ENCODE measurements at places on chromosomes 1 and 21.

GRCh38 chr1:239912471-239912870 is 179.2 kb upstream of the FMN2 start:
- H3K27ac ChIP-seq: no peak overlapping the region
- H3K27me3 ChIP-seq: no peaks in the 10 kb centered on the region
- H3K4me3 ChIP-seq: no peak overlapping the region
- no peaks in the 10 kb centered on the region for H3K36me3 ChIP-seq
- no peaks in the 10 kb centered on the region for H3K4me1 ChIP-seq

DNA sequence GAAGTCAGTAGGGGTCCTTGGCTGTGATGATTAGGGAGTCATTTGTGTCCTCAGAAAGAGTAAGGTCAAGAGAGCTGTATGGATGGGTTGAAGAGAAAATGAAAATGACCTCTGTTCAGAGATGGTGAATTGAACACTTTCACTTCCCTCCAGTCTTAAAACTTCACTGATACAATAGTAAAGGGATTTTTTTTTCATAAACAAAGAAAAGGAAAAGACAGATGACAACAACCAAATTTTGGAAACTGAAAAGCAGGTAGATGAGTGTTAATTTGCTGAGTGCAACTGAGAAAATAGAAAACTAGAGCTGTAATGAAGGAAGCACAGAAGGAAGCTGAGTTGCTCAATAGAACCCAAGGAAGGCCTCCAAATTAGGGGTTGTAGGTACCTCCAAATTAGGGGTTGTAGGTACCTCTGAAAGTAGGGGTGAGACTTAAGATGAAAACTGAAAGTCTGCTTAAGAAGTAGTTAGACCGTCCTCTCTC is 14.8 kb upstream of the S1PR1 start:
- H3K27me3 ChIP-seq: no peaks in the 10 kb centered on the region
- no peak overlapping the region for H3K27ac ChIP-seq
- no peaks in the 10 kb centered on the region for H3K36me3 ChIP-seq
- no peak overlapping the region for H3K4me3 ChIP-seq
- H3K4me1 ChIP-seq: no peaks in the 10 kb centered on the region

GRCh38 chr1:219587401-219587800 is 25.5 kb downstream of the ZC3H11B start:
- H3K36me3 ChIP-seq: no peaks in the 10 kb centered on the region
- H3K27ac ChIP-seq: no peak overlapping the region
- H3K4me1 ChIP-seq: no peaks in the 10 kb centered on the region
- DNase-seq: no peak

GRCh38 chr1:1894354-1895059 is 3.6 kb upstream of the GNB1 start:
- H3K36me3 ChIP-seq: no peaks in the 10 kb centered on the region
- peaks cover 50% of the 10 kb centered on the region for H3K4me1 ChIP-seq
- H3K27ac ChIP-seq: peak overlapping the region; percentile 6

DNA sequence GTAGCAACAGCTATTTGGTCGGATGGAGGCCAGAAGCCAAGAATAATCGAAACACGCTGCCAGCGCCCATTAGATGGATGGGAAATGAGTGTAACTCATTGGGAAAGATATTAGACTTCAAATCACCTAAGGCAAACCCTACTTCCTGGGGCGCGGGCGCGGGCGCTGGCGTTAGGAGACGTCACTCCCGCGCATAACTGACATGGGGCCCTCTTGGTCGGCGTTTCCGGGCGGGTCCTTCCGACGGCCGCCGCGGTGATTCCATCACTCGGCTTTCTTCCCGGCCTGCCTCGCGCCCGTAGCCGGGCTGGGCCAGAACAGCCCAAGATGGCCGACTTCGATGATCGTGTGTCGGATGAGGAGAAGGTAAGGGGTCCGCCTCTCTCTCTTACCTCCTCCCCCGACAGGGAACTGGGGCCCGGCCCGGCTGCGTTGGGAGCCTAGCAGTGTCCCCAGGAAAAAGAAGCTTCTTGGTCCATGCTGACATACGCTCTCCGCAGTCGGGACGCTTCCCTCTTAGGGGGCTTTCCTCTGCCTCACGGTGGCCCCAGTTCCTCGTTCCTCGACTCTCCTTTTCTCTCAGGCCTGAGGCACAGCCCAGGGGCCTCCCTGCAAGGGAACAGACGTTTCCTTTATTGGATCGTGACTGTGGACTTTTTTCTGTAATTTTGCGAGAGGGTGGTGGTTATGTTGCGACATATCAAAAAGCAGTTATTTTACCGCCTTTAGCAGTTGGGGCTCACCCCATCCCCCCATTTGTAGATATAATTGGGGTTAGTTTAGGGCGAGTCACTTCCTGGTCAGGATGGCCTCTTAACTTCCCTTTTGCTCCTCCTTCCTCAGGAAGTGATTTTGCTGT is at the start of gene CAPZA1:
Gene CAPZA1, plus strand, starts transcription at position 315 of the 859 bp plus-strand sequence. Its CDS starts 13 bp downstream, at position 328.
- peaks cover 9% of the 10 kb centered on the region for H3K4me1 ChIP-seq
- DNase-seq: peak; percentile 79
- no peaks in the 10 kb centered on the region for H3K27me3 ChIP-seq
- H3K36me3 ChIP-seq: no peaks in the 10 kb centered on the region

- H3K4me1 ChIP-seq: peaks cover 14% of the 10 kb centered on the region
- H3K36me3 ChIP-seq: no peaks in the 10 kb centered on the region
- no peak overlapping the region for H3K4me3 ChIP-seq
- DNase-seq: no peak
- H3K27me3 ChIP-seq: no peaks in the 10 kb centered on the region
Measured at GRCh38 chr1:222821239-222821638, 6.4 kb downstream of the DISP1 start.

DNA sequence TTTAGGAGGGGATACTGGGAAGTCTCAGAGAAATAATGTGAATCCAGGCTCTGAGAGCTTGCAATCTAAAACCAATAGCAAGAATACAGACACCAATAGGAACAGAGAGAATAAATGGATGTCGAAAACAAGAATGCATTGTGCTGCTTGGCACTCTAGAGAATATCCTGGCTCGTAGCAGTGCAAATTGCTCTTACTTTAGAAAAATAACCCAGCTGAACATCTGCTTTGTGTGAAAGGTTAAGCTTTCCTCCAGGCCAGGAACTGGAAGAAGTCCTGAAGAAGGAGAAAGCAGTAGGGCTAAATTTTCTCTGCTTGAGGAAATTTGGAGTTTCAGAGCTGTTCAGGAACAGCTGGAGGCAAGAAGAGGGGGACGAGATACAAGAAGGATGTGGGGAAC is 382.3 kb downstream of the HHIPL2 start:
- no peaks in the 10 kb centered on the region for H3K36me3 ChIP-seq
- no peak overlapping the region for H3K4me3 ChIP-seq
- H3K27ac ChIP-seq: no peak overlapping the region
- no peak for DNase-seq
- no peaks in the 10 kb centered on the region for H3K27me3 ChIP-seq

GRCh38 chr1:156555715-156556114 is 16.6 kb downstream of the IQGAP3 start:
- no peaks in the 10 kb centered on the region for H3K4me1 ChIP-seq
- H3K27ac ChIP-seq: no peak overlapping the region
- H3K27me3 ChIP-seq: no peaks in the 10 kb centered on the region
- DNase-seq: no peak
- H3K4me3 ChIP-seq: no peak overlapping the region

GRCh38 chr1:220783453-220783852 is 3.3 kb upstream of the MTARC1 start:
- H3K36me3 ChIP-seq: no peaks in the 10 kb centered on the region
- no peak for DNase-seq
- no peak overlapping the region for H3K27ac ChIP-seq
- no peak overlapping the region for H3K4me3 ChIP-seq
- peaks cover 9% of the 10 kb centered on the region for H3K4me1 ChIP-seq

GRCh38 chr1:37978541-37978940 is 11.3 kb downstream of the SF3A3 start:
- H3K27ac ChIP-seq: no peak overlapping the region
- no peak overlapping the region for H3K4me3 ChIP-seq
- no peak for DNase-seq

- no peak overlapping the region for H3K27ac ChIP-seq
- H3K4me3 ChIP-seq: no peak overlapping the region
- H3K4me1 ChIP-seq: no peaks in the 10 kb centered on the region
- no peaks in the 10 kb centered on the region for H3K27me3 ChIP-seq
- no peaks in the 10 kb centered on the region for H3K36me3 ChIP-seq
Measured at GRCh38 chr1:199182186-199182843, 543.5 kb downstream of the PTPRC start.

- no peak overlapping the region for H3K4me3 ChIP-seq
- no peaks in the 10 kb centered on the region for H3K36me3 ChIP-seq
- no peak overlapping the region for H3K27ac ChIP-seq
Measured at GRCh38 chr1:46903481-46903880, 37.8 kb downstream of the CYP4A11 start.

DNA sequence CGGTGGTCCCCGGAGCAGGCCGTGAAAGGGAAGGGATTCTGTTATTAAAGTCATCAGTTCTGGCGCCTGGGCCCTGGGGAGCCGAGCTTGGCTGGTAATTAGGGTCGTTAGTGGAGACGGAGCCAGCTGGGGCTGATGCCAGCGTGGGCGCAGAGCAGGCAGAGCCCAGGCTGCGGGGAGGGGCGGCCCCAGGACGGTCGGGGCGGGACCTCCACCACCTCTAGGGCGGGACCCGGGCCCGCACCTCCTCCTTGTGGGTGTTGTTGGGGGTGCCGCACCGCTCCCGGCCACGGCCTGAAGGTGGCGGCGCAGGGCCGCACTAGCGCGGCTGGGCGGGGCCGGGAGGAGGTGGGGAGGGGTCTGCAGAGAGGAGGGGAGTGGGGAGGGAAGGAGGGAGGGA is 470.6 kb downstream of the PTPRU start:
- no peak overlapping the region for H3K27ac ChIP-seq
- no peaks in the 10 kb centered on the region for H3K36me3 ChIP-seq
- no peak overlapping the region for H3K4me3 ChIP-seq
- H3K4me1 ChIP-seq: peaks cover 38% of the 10 kb centered on the region
- no peaks in the 10 kb centered on the region for H3K27me3 ChIP-seq

DNA sequence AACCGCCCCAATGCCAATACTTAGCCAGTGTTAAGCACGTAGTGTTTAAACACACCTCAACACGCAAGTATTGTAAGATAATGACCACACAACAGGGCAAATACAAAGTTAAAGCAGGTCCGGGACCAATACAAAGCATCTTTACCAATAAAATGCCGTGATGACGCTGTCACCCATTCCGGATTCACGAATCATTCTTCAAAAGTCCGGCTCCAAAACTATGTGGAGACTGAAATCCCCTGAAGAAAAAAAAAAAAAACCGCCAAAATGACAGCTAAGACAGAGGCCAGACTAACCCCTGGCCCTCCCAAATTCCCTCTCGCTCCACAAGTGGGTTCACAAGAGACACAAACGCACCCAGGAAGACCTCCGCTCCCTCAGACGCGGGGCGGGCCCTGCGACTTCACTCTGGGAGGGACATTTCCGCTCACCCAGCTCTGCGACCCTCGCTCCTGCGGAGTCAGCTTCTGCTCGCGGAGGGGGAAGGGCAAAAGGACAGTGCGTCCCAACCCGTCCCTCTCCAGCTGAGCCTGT is 625 bp upstream of the DARS2 start:
- DNase-seq: no peak
- H3K36me3 ChIP-seq: no peaks in the 10 kb centered on the region
- peak overlapping the region; percentile 82 for H3K27ac ChIP-seq

DNA sequence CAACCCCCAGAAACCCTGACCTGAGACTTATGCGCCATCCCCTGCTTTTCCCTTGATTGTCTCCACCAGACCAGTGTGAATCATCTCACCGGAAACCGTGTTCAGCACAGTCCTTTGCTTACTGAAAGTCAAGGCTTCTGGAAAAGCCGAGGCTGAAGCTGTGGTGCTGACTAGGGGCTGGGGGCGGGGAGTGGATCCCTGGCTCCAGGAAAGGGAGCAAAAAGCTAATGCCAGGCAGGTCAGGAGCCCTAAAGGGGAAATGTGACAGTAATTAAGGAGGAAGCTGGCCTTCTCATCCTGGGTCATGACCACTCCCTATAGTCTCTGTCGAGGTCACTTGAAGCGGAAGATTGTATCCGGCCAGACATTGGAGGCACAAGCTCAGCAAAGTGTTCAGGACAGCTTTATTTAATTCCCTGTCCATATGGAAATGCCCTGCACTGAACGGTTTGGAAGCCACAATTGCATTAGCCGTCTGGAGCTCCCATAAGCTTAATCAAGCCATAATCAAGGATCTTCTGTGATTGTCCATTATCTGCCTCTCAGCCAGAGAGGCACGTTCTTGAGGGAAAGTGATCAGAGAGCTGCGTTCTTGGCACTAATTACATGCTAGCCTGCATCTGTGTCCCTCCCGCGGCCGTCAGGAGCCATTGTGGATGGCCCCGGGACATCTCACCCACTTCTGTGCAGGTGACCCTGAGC is 403.6 kb downstream of the RRAGC start:
- H3K36me3 ChIP-seq: no peaks in the 10 kb centered on the region
- H3K27ac ChIP-seq: no peak overlapping the region
- no peak overlapping the region for H3K4me3 ChIP-seq
- DNase-seq: no peak

- no peak overlapping the region for H3K27ac ChIP-seq
- no peak overlapping the region for H3K4me3 ChIP-seq
- peaks cover 41% of the 10 kb centered on the region for H3K4me1 ChIP-seq
Measured at GRCh38 chr1:156097499-156098178, 15.4 kb upstream of the MEX3A start.

DNA sequence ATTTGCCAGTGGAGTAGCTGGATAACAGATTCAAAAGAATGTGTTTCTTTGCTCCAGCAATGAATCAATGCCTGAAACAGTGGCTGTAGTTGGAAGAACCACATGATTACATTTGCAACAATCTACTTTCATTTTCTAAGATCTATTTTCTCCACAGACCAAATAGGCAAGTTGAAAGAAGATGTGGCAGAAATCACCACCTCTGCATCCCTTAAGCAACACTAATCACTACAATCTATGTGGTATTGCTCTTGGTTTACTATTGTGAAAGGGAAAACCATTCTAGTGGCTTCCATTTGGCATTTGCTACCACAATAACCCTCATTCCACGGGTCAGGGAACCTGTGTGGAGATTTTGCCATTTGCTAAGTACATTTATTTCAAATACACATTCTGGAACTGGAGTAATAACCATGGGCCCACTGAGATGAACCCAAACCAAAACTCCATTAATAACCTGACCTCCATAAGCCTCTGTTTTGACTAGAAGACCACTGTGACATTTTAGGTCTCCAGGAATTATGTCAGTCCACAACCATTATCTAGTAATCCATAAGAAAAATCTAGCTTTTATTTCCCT is 66.3 kb downstream of the C1orf185 start:
- H3K27me3 ChIP-seq: no peaks in the 10 kb centered on the region
- no peaks in the 10 kb centered on the region for H3K4me1 ChIP-seq
- H3K4me3 ChIP-seq: no peak overlapping the region
- no peak overlapping the region for H3K27ac ChIP-seq

- peaks cover 12% of the 10 kb centered on the region for H3K4me1 ChIP-seq
- no peak overlapping the region for H3K27ac ChIP-seq
- DNase-seq: no peak
- H3K36me3 ChIP-seq: no peaks in the 10 kb centered on the region
- no peaks in the 10 kb centered on the region for H3K27me3 ChIP-seq
Measured at GRCh38 chr1:31811605-31812004, 4.2 kb downstream of the SPOCD1 start.

All from HCT116 (cell line).